ENCODE measurements at places on chromosomes 5 and 9. TPM values are rescaled to one million over a fixed set of nuclear protein-coding genes. Genes with fewer than 3 reads are reported as not detected.

- no peaks in the 10 kb centered on the region for H3K4me1 ChIP-seq
- DNase-seq: no peak
- H3K27ac ChIP-seq: no peak overlapping the region
- no peaks in the 10 kb centered on the region for H3K36me3 ChIP-seq
- H3K4me3 ChIP-seq: no peak overlapping the region
- peaks cover 25% of the 10 kb centered on the region for H3K27me3 ChIP-seq
Measured at GRCh38 chr9:97394881-97395280, 17.0 kb upstream of the TDRD7 start.

DNA sequence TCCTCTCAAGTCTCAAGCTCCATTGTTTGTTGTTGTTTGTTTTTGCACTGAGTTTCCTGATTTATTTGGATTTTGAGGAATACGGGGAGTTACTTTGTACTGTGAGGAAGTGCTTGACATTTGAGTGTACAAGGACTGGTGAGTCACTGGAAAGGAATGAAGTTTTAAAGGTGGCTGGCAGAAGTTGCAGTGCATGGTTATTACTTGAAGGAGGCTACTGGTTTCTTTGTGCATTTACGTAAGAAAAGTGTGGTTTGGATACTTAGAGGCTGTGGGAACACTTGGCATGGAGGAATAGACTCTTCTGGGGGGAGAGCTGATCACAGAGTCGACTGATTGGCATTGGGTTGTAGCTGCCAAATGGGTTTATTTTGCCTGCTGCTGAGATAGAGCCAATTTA is 919.0 kb downstream of the TAF11L14 start:
- H3K36me3 ChIP-seq: no peaks in the 10 kb centered on the region
- DNase-seq: no peak
- no peak overlapping the region for H3K4me3 ChIP-seq
- no peak overlapping the region for H3K27ac ChIP-seq
- no peaks in the 10 kb centered on the region for H3K27me3 ChIP-seq

- H3K27me3 ChIP-seq: no peaks in the 10 kb centered on the region
- H3K4me1 ChIP-seq: no peaks in the 10 kb centered on the region
- no peaks in the 10 kb centered on the region for H3K36me3 ChIP-seq
- H3K27ac ChIP-seq: no peak overlapping the region
Measured at GRCh38 chr5:119347991-119348390, 7.8 kb upstream of the TNFAIP8 start.

DNA sequence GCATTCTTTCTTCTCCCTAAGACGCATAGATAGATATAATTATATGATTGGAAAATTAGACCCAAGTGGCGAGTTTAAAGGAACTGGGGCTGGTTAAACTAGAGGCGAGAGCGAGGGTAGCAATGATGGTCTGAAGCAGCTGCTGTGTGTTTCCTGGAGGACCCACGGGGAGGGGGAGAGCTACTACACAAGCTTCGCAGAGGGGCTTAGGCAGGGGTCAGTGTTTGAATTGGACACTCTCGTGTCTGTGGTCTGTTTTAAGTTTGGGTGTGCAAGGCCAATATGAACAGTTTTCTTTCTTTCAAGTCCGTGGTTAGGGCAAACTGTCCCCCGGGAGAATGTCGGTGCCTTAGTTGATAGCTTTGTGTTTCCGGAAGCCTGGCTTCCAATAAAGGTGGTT is 43.1 kb downstream of the PDZD2 start:
- H3K4me3 ChIP-seq: no peak overlapping the region
- H3K36me3 ChIP-seq: no peaks in the 10 kb centered on the region
- H3K27ac ChIP-seq: no peak overlapping the region
- no peaks in the 10 kb centered on the region for H3K4me1 ChIP-seq
- H3K27me3 ChIP-seq: peaks cover 22% of the 10 kb centered on the region

Gene GMCL2
- not detected for total RNA-seq

Gene GAS1
- total RNA-seq: 0.07 TPM

DNA sequence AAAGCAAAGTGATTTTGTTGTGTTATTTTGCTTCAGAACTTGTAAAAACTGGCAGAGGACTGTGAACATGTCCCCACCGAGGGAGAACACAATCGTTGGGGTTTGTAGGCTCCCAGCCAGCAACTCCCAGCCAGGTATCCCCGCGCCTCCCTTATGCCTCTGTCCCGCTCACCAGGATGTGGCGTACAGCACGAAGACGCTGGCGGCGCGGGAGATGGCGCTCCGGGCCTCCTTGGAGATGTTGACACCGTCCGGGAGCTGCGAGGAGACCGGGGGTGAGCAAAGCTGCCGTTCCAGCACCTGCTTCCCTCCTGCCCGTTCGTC is 630 bp downstream of the POLE3 start:
- peak overlapping the region; percentile 88 for H3K4me3 ChIP-seq
- H3K27ac ChIP-seq: peak overlapping the region; percentile 87
- peaks cover 29% of the 10 kb centered on the region for H3K36me3 ChIP-seq
- no peak for DNase-seq
- H3K27me3 ChIP-seq: no peaks in the 10 kb centered on the region

GRCh38 chr9:78072586-78073199 is 41.1 kb upstream of the GNAQ start:
- no peaks in the 10 kb centered on the region for H3K4me1 ChIP-seq
- no peaks in the 10 kb centered on the region for H3K27me3 ChIP-seq
- no peak for DNase-seq
- no peak overlapping the region for H3K4me3 ChIP-seq

Gene MYMK
- total RNA-seq: not detected

Gene DEPDC1B
- 41.6 TPM for total RNA-seq

Gene PCDHB2
- total RNA-seq: not detected

GRCh38 chr5:161009194-161009593 is 157.2 kb upstream of the ATP10B start:
- H3K27me3 ChIP-seq: no peaks in the 10 kb centered on the region
- no peak for DNase-seq
- H3K36me3 ChIP-seq: no peaks in the 10 kb centered on the region
- no peak overlapping the region for H3K27ac ChIP-seq
- H3K4me1 ChIP-seq: no peaks in the 10 kb centered on the region

Gene TMEM203
- total RNA-seq: 59.5 TPM

- H3K27ac ChIP-seq: peak overlapping the region; percentile 93
- no peaks in the 10 kb centered on the region for H3K36me3 ChIP-seq
- H3K4me3 ChIP-seq: peak overlapping the region; percentile 80
- peaks cover 11% of the 10 kb centered on the region for H3K4me1 ChIP-seq
- H3K27me3 ChIP-seq: no peaks in the 10 kb centered on the region
Measured at GRCh38 chr9:112377087-112377486, 2.8 kb upstream of the HSDL2 start.

Gene C1QTNF2
- not detected for total RNA-seq

- no peak overlapping the region for H3K4me3 ChIP-seq
- H3K4me1 ChIP-seq: no peaks in the 10 kb centered on the region
- H3K27me3 ChIP-seq: no peaks in the 10 kb centered on the region
- no peak overlapping the region for H3K27ac ChIP-seq
Measured at GRCh38 chr5:42168091-42168670, 243.1 kb downstream of the FBXO4 start.

DNA sequence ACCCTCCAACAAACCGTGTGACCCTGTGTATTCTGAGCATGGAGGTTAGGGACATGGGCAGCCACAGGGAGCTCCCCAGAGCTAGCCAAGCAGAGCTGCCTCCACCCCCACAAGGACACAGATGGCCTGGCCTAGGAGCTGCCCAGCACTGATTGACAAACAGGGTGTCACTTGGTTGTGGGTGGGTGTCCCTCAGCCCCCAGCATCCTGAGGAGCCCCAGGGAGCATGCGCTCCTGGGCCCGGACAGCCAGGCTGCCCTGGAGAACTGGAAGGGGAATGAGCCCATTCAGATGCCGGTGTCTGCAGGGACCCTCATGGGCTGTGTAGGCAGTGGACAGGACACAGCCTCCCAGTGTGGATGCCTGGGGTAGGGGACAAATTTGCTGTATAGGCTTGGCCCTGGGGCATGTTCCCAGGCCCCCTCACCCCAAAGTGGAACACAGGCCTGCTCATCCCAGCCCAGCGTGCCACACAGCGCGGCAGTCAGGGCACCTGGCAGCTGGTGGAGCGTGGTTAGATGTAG is 124.8 kb upstream of the LMX1B start:
- no peaks in the 10 kb centered on the region for H3K36me3 ChIP-seq
- no peak overlapping the region for H3K27ac ChIP-seq
- no peak overlapping the region for H3K4me3 ChIP-seq

Gene TMOD1
- total RNA-seq: 34.7 TPM

Gene PCDHB10
- not detected for total RNA-seq

DNA sequence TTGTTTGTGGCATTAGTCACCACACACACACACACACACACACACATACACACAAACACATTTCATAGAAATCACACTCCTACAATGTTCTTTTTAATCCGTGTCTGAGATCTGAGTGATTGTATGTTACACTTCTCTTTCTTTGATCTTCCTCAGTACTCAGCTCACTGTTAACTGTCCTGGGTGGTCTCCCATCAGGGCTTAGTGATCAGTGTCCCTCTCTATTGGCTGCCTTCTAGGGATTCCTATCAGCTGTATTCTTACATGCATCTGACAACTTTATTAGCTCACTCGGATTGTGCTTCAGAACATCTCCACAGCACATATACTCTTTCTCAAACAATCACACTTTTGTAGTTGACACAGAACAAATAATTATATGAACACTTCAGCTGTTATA is 170.2 kb upstream of the POU5F2 start:
- no peak for DNase-seq
- H3K36me3 ChIP-seq: no peaks in the 10 kb centered on the region
- H3K4me3 ChIP-seq: no peak overlapping the region
- H3K27ac ChIP-seq: no peak overlapping the region

- H3K27ac ChIP-seq: no peak overlapping the region
- no peaks in the 10 kb centered on the region for H3K36me3 ChIP-seq
- peaks cover 63% of the 10 kb centered on the region for H3K4me1 ChIP-seq
- H3K4me3 ChIP-seq: no peak overlapping the region
- no peaks in the 10 kb centered on the region for H3K27me3 ChIP-seq
- no peak for DNase-seq
Measured at GRCh38 chr5:139695178-139695573, 47.0 kb downstream of the CXXC5 start.

GRCh38 chr5:137096149-137097103 is 402.7 kb downstream of the SPOCK1 start:
- H3K27me3 ChIP-seq: no peaks in the 10 kb centered on the region
- no peak overlapping the region for H3K27ac ChIP-seq
- DNase-seq: no peak
- H3K4me1 ChIP-seq: no peaks in the 10 kb centered on the region

Gene ZNF879
- total RNA-seq: 0.63 TPM

DNA sequence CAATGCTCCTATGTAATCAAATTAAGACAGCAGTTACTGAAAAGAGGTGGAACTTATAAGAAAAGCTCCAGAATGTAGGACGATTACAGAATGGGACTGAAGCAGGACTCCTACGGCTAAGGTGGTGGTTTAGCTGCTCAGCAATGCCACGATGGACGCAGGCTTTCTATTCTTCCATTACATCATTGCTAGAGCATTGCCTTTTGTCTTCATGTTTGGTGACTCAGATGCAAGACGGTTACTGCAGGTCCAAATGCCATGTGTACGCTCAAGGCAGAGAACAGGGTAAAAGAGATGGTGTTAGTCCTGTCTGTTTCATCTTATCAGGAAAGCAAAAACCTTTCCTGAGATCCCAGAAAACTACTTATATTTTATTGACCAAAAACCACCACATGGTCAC is 255.1 kb downstream of the ZSWIM6 start:
- peaks cover 5% of the 10 kb centered on the region for H3K27me3 ChIP-seq
- DNase-seq: no peak
- no peak overlapping the region for H3K4me3 ChIP-seq
- no peaks in the 10 kb centered on the region for H3K4me1 ChIP-seq
- H3K27ac ChIP-seq: no peak overlapping the region
- H3K36me3 ChIP-seq: no peaks in the 10 kb centered on the region

DNA sequence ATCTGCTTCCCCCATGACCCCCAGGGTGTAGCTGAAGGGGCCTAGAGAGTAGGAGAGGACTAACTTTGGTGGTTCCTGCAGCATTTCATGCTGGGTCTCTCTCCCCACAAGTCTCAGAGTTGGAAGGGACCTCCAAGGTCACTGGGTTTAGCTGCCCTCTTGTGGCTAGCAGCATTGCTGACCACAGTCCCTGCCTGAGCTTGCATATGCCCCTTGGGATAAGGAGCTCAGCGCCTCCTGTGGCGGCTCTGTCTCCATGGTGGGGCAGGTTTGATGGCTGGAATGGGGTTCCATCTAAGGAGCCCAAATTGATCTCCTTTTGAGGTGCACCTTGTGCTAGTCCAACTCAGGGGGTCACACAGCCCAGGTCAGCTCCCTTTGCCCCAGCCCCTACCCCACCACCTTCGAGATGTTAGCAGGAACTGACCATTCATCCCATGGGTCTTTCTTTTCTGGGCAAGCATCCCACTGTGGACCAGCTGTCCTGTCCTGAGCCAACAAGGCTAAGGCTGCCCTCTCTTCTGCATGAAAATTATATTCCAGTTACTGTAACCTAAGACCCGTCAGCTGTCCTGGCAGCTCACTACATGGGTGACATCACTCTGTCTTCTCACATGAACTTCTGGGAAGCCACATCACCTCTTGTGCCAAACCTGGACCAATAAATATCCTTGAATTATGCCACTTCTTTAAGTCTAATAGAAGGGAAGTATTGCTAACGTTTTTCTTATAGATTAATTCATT is 196.2 kb downstream of the HSPA4 start:
- H3K4me3 ChIP-seq: no peak overlapping the region
- H3K4me1 ChIP-seq: peaks cover 44% of the 10 kb centered on the region
- H3K36me3 ChIP-seq: no peaks in the 10 kb centered on the region
- peak; percentile 83 for DNase-seq

DNA sequence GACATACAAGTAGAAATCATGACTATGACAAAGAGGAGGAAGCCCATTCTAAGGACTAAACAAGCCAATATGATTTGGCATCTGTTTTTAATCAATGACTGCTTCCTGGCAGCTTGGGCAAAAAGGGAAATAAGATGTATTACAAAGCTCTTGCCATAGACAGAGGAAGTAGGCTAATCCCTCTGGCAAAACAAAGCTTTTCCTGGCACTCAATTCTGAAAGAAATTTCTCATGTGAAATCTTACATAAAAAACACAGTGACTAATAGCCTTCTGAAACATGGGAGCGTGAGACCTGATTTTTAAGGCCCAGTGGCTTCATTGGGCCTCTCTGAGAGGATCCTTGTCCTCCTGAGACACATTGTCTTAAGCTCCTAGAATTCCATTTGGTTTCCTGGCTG is 93.6 kb downstream of the COL23A1 start:
- DNase-seq: no peak
- no peak overlapping the region for H3K4me3 ChIP-seq
- peaks cover 14% of the 10 kb centered on the region for H3K27me3 ChIP-seq
- H3K4me1 ChIP-seq: no peaks in the 10 kb centered on the region

DNA sequence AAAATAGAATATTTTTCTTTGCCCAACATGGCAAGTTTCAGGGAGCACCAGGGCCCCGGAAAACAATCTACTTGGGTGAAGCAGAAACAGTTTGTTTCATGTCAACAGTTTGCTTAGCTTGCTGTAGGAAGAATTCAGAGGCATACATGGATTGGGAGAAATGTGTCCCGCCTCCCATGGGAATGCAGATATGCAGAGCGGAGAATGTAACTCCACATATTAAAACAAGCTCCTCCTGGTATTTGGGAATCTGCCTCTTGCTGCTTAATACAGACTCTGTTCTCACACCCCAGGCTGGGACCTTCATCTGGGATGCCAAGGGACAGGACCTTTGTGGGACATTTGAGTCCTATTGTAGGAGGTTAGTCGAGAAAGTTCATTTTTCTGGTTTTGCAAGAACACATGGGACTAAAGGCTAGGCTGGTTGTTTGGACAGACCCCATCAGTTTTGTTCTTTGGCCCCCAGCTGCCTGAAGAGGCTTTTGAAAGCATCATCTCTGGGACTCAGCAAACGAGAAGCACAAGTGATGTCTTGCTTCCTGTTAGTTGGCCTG is 220.5 kb upstream of the ADRA1B start:
- H3K4me3 ChIP-seq: no peak overlapping the region
- H3K27me3 ChIP-seq: no peaks in the 10 kb centered on the region
- H3K36me3 ChIP-seq: no peaks in the 10 kb centered on the region
- no peaks in the 10 kb centered on the region for H3K4me1 ChIP-seq
- DNase-seq: no peak
- H3K27ac ChIP-seq: no peak overlapping the region

Data from K562 (cell line).